NCI-H187 (cell line): ENCODE measurements at places on chromosomes 1 and 21.

DNA sequence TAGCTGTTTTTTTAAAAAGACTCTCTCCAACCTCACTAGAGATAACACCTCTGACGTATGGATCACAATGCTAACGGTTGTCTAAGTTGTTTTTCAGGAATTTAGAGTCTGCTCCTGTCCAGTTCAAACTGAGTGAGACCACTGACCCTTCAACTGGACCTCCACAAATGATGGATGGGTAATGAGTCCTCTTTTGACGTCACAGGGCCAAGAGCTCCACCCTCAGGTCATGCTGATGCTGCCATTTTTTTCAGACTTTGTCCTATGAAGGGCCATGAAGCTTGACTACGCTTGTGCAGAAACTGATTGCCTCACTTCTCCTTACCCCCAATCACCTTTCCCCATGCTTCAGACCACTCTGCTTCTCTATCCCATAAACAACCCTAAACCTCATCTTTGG is 16.6 kb downstream of the GRIK3 start:
- no peak for DNase-seq

- no peak for DNase-seq
These were observed 85.7 kb upstream of the SLC45A1 start for GRCh38 chr1:8232036-8232757.

DNA sequence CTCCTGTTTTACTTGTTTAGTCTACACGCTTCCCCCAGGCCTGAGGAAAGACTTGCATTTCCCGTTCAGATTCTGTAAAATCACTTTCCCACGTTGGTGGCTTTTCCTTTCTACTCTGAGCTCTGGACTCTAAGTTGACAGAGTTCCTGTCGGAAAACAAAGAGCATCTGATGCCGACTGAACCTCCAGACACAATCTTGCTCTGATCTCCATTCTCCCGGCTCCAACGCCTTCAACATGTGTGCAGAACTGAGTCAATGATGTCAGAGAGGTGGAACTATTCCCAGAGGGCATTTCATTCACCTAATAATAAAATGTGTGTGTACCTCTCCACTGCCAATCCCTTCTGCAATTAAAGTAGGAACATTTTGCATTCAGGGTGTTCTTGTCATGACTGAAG is 147.7 kb downstream of the MIS18A start:
- no peak for DNase-seq

- no peak for DNase-seq
These were observed 13.5 kb downstream of the LZIC start for GRCh38 chr1:9929431-9930385.

GRCh38 chr1:48164571-48164970 is 57.9 kb upstream of the SLC5A9 start:
- peak; percentile 12 for DNase-seq

DNA sequence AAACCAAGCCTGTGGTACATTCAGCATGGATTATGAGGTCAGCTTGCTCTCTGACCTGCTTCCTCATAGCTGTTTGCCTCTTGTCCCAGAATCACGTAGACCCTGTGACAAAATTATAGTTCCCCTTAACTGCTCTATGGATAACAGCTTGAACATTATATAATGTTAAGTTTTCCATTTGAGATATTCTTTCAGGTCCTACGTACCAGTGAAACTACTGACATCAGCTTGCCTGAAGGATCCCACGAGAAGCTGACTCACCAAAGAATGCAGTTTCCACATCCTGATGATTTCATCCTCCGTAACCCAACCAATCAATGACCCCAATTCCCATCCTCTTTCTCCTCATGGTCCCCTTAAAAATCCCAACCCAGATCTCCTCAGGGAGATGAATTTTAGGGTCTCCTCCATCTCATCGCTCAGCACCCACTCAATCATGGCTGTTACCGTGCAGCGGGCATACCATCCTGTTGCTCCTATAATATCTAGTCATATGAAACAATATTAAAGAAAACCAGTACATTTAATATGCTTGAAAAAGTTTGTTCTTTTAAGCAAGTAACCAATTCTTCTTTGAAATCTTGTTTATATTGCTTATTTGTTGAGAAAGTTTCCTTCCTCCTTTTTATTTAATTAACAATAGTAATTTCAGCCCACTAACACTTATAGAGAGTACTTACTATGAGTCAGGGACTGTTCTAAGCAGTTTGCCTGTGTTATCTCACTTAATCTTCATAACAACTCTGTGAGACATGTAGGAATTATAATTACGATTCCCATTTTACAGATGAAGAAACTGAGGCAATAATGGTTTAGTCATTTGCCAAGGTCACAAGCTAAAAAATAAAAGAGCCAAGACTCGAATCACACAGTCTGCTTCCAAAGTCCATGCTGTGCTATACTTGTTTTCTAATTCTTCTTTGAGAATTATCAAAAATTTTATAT is 27.4 kb downstream of the CHML start:
- DNase-seq: no peak

DNA sequence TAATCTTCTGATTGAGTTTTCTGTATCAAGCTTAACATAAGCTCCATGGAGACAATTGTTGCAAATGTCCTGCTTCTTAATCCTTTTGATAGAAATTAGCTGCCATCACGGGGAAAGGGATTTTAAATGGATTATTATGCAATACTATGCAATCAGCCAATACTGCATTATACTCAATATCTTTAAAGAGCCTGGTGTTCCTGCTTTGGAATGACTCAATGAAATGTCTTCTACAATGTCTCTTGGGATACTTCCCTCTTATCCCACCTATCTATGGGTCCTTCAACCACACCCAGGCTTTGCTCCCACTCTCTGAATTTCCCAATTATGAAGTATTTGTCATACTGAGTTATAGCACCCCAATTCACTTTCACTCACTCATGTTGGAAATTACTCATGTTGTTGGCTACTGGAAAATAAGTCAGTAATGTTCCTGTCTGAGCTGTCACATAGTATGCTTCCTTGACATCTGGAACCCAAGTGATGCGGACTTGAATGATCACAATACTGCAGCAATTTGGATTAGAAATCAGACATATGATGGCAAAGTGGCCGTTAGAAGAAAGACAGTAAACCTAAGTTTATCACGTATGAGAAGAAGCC is 85.0 kb downstream of the TPR start:
- no peak for DNase-seq

DNA sequence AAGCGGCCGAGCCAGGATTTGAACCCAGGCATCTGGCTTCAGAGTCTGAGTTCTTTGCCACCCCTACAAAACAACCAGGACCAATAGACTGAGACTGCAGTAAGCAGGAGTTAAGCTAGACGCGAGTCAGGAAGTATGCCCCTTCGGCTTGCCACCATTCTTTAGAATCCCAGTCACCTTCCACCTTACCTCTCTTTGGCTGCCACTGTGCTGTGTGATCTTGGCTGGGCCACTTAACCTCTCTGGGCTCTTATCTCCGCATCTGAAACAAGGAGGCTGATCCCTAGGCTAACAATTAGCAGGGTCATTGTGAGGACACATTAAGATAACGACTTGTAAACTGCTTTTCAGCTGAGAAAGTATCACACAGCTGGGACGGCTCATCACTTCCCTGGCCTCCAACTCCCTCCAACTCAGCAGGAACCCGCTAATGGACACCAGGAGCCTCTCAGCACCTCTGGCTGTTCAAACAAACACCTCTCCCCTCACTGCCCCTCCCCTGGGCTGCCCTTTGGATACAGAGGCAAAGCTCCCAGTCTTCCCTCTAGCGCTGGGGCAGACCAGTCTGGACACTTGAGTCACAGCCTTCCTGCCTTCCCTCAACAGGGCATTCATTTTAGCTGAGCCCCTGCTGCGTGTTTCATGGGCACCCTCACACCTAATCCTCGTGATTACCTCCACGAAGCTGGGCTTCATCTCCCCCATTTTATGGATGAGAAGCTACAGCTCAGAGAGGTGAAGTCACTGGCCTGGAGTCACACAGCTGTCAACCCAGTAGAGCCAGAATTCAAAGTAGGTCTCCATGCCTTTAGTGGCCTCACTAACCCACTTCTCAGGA is 83.2 kb downstream of the CAMK2N1 start:
- DNase-seq: no peak

GRCh38 chr1:156420205-156421061 is 51.4 kb downstream of the RHBG start:
- no peak for DNase-seq

DNA sequence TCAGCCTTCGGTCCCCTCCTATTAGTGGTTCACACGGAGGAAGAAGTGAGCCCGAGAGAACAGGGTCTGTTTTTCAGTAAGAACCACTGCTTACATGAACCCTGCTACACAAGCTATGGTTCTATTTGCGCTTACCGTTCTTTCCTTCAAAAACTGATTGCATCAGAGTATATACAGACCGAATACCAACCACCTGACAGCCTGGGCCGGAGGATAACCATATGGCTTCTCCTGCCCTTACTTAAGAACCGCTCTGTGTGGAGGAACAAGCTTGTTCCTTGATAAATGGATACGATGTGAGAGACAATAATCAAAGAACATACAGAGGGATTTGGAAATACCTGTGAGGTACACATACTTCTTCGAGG is 1.1 kb upstream of the KCNT2 start:
- DNase-seq: no peak

DNA sequence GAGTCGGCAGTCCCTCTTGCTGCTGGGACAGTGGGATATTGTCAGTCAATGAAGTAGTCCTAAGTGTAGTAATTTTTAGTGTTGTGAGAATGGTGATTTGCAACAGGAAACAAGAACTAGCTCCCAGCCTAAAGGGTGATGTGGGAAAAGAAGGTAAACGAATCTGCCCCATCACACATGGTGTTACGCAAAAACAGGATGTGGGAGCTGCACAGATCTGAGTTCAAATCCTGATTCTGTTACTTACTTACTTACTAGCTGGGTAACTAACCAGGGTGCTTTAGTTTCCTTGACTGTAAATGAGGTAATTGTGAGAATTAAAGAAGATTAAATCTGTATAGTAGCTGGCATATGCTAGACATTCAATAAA is 22.3 kb downstream of the NAV1 start:
- no peak for DNase-seq

DNA sequence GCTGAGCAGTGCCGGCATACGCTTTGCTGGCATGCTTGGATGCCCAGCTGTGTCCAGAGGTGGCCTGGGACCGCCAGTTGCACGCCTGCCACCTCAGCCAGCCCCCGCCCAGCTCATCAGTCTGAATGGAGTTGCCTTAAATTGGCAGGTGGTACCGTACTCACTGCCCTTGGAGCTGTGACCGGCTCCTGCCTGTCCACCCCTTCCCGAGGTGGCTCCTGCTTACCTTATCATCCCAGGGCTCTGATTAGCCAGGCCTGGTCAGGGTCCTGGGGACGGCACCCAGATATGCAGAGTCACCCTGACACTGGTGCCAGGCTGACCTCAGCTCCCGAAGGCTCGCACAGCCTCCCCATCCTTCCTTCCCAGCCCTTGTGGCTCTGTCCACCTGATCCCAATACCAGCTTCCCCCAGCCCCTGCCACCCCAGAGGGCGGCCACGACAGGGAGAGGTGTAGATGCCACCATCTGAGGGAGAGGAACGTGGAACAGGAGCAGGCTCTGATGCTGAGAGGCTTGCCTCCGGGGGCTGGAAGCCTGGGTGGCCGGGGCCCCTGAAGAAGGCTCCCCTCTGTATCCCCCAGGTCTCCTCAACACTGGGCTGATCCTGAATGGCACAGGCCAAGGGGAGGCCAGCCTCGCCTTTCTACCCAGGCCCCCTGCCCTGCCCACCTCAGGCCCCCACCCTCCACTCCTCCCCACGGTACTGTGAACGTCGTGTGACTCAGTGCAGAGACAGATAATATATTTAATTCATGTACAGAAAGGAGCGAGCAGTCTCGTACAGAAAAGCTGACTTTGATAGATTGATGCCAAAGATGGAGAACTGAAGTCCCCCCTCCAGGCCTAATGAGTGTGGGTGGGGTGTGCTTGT is 27.8 kb downstream of the CDK18 start:
- no peak for DNase-seq

GRCh38 chr21:45593162-45594022 is 50.1 kb upstream of the PCBP3 start:
- no peak for DNase-seq

DNA sequence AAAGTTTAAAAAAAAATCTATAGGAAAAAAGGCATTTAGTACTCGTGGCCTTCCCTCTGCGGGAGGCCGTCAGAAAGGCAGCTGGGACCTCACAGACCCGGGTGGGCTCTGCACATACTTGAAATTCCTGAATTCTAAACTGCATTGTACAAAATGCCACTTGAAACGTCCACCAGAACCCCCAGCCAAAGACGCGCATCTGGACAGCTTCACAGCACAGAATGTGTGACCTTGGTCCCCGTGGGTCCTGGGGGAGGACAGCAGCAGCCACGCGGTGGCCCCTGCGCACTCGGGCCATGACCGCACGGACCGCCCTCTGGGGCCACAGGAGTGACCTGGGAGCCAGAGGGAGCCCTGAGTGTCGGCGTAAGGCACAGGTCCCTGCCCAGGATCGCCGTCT is 20.6 kb upstream of the MRPS14 start:
- no peak for DNase-seq

DNA sequence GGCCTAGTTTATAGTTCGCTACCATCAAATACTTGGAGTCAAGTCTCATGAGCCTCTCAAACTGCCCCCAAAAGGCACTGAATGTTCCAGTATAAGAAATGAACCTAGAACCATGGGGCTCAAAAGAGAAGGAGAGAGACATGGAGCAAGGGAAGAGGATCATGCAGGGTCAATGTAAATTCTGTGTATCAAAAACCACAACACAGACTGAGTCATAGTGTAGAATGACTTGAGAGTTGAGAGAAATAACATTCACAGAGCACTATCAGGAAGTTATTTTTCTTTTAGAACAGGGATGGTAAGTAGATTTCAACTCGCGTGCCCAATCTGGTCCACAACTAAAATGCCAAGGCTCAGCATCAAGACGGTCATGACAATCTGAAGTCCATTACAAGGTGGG is 59.8 kb downstream of the GNG12 start:
- DNase-seq: no peak

DNA sequence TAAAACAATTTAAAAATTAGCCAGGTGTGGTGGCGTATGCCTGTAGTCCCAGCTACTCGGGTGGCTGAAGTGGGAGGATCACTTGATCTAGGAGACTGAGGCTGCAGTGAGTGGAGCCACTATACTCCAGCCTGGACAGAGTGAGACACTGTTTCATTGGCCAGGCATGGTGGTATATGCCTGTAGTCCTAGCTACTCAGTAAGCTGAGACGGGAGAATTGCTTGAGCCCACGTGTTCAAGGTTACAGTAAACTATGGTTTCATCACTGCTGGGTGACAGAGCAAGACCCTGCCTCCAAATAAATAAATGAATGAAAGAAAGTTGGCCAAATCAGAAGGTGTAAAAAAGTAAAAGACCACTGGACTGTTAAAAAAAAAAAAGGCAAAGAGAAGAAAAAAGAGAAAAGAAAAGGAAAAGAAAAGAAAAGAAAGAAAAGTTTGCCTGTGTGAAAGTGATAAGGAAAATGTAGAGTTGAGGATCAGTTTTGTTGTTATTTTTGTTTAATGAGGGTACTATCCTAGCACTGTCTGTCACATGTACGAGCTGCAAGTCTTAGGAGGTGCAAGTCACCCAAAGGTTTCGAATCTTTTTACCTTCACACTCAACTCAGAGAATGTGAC is 52.3 kb downstream of the LUZP1 start:
- no peak for DNase-seq

GRCh38 chr1:82534996-82535395 is 734.3 kb downstream of the ADGRL2 start:
- DNase-seq: no peak
